ENCODE measurements at places on chromosomes 6 and 20. TPM values are rescaled to one million over a fixed set of nuclear protein-coding genes. Genes with fewer than 3 reads are reported as not detected.

Gene MATN4
- total RNA-seq, result not detected

Gene IL17F
- total RNA-seq, result not detected

Gene MCHR2
- not detected for total RNA-seq

Gene WFDC13
- total RNA-seq, result not detected

Gene TP53TG5
- not detected for total RNA-seq

Gene TNFRSF21
- 2.8 TPM for total RNA-seq

Gene ADGRF5
- total RNA-seq, result 8.3 TPM

Gene ZNF133
- total RNA-seq, result 4.7 TPM

DNA sequence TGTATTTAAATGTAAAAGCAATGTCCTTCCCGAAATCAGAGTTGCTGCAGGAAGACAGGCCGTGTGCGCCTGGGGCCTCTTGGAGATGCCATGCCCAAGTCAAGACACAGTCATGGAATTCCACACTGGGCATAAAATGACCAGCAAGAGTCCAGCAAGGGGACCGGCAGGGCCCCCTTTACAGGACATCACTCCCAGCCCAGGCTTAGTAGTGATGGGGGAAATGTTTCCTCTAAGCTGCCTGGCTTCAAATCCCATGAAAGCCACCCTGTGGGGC, 1.9 kb upstream of the PPP1R3G start:
- DNase-seq, result no peak

DNA sequence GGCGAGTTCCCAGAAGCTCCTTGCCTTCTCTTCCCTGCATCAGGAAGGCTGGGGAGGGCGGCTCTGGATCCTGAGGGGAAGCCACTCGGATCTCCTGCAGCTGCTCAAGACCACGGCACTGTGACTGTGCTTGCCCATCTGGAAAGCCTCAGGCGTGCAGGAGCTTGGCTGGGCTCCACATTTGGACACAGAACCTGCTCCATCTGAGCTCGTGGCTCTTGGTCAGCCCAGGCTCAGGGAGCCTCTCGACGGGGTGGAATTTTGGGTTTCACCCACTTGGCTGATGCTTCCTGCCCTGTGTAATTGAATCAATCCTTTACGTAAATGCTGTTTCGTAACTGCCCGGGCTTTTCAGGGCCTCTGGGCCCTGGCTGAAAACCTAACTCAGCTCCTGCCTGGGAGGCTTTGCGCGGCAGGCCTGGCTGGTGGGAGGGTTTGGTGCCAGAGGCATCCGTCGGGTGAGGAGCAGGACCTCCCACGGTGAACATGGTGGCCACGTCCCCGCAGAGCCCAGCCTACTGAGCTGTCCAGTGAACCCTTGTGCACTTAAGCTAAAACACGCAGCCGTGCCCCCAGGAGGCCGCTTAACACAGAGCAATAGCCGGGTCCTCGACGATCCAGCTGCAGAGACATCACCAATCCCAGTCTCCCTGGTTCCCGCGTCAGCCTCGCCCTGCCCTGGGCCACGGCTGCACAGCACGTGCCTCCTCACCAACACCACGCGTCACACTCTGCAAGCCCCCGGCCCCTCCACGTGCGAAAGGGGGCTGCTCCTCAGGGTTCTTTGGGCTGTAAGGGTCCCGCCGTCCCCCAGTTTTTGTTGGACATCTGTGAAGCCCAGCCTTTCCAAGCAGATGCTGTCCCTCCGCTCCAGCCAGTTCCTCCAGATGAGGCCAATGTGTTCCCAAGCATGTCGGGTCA, 241.0 kb downstream of the DLL1 start:
- DNase-seq, result peak; percentile 91

DNA sequence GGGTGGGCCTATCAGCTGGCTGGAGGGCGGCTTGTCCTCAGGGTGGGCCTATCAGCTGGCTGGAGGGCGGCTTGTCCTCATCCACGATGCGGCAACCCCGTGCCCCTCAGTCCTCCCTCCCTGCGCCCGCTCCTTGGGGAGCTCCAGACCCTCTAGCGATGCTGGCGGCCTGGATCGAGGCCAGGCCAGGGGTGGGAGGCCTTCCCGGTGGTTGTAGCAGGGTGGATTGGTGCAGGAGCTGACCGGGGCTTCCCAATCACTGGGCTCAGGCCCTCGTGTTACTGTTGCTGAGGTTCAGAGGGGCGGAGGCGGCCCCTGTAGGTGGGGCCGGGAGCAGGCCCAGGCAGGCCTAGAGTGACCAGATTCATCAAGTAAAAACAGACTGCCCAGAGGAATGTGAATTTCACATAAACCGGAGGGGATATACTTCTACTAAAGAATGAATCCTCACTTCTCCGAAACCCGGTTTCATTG, 8.8 kb downstream of the SLC17A9 start:
- no peak for DNase-seq

DNA sequence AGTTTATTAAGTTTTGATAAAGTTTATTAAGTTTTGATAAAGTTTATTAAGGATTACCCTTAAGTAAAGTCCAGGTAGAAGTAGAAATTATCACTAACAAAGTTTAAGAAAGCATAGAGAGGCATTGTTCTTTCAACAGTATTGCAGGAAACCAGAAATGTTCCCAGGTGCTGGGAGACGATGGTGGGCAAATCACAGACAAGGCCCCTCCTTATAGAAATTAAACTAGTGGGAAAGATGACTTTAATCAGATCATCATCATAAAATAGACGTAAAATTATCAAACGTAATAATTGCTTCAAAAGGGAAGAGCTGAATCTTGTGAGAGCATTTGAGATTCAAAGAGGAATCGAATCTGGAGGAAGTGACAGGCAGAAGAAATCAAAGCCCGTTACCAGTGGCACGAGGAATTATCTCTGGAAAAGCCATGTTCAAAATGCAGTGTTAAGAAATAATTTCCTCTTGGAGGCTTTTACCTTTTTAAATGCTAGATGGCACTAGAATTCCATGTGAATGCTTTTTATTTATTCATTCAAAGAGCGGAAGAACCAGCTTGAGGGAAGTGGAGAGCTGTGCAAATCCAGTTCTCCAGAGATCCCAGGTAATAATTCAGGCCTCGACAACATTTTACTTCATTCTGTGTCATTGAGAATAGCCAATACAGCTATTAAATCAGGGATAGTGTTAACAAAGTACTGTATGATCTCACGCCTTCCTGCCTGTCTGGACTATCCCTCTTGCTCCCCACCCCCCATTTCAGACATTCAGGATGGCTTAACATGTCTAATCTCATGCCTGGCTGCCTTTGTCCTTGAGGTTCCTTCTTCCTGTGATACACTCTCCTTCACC, 1.0 kb upstream of the APMAP start:
- DNase-seq, result peak; percentile 22

DNA sequence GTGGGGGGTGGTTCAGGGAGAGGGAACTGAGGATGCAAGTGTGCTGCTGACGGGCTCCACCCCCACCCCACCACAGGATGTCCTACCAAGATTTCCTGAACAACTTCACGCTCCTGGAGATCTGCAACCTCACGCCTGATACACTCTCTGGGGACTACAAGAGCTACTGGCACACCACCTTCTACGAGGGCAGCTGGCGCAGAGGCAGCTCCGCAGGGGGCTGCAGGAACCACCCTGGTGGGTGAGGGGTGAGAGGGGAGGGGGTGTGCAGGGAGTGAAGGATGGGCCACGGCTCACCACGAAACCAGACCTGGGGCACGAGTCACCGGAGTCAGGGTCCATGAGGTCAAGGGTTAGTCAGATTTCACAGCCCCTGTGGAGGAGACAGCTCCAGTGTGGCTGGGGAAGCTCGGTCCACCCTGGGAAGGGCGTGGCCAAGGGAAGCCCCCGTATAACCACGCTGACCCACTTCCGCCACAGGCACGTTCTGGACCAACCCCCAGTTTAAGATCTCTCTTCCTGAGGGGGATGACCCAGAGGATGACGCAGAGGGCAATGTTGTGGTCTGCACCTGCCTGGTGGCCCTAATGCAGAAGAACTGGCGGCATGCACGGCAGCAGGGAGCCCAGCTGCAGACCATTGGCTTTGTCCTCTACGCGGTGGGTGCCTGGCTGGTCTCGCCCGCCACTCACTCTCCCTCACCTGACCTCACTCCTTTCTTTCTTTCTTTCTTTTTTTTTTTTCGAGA, 18.3 kb downstream of the CAPN11 start:
- DNase-seq, result no peak

DNA sequence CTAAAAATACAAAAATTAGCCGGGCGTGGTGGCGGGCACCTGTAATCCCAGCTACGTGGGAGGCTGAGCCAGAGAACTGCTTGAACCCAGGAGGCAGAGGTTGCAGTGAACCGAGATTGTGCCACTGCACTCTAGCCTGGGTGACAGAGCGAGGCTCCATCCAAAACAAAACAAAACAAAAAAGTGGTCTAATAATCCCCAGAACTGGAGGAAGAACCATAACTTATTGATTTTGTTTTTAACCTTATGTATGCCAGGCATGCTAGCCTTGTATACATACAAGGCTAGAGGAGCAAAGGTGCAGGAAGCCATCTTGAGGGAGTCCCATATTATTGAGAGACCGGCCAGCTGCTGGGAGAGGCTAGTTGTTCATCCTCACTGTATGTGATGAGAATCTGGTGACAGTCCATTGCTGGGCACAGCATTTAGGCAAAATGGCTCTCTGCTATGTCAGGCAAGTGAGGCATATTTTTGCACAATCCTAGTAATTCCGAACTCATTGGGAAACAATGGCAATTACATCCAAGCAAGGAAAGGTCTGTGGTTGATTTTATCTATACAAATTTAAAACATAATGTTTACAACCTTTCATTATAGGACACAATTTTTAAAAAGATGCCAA, 18.0 kb downstream of the HFE start:
- DNase-seq, result no peak

- DNase-seq, result no peak
These were observed 134.3 kb downstream of the ISM1 start for GRCh38 chr20:13355411-13355810.

DNA sequence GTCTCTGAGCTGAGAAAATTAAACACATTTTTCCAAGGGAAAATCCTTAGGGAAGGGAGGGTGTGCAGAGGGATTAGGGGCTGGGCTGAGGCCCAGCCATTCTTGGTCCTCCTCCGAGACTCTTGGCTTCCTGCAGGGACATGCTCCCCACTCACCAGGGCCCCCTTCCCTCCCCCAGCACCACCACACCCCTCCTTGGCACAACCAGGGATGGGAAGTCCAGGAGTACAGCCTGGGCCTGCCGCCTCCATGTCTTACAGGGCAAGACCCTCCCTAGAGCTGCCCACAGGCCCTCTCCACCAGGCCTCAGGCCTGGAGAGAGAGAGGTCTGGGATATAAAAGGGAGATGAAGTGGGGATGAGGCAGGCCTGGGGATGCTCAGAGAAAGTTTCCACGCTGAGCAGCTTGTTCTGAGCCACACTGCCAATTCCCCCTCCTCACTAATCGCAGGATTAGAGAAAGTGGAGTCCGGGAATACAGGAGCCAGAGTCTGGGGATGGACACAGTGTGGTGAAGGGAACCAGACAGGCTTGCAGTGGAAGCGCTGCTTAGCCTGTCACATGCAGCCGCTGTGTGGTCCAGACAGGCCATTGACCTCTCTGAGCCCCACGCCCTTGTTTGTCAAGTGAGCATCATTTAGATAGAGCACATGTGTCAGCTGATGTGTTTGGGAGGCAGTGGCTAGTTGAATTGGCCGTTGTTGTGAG, 105.5 kb downstream of the MRPL14 start:
- DNase-seq, result no peak

DNA sequence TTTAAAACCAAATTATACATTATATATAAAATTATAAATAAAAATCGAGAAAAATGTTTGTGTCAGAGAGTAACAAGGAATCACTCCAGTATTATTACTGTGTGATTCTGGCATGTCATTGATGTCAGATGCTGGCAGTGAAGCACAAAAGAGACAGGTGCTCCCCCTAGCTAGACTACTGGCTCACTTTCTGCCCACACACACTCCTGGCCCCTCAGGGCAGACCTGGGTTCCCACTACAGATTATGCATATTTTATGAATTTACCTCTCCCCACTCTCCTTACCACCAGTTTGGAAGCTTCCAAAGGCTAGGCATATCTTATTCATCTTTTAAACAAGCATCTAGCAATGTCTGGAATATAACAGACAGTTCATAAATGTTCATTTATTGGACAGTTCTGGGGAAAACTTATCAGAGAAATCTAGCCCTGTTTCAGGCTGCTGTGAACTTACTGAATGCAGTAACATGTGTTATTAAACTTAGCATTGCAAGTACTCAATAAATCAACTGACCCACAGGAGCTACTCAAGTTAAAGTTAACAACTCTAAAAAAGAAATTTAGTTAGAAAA, 12.8 kb downstream of the SNX3 start:
- DNase-seq, result no peak

DNA sequence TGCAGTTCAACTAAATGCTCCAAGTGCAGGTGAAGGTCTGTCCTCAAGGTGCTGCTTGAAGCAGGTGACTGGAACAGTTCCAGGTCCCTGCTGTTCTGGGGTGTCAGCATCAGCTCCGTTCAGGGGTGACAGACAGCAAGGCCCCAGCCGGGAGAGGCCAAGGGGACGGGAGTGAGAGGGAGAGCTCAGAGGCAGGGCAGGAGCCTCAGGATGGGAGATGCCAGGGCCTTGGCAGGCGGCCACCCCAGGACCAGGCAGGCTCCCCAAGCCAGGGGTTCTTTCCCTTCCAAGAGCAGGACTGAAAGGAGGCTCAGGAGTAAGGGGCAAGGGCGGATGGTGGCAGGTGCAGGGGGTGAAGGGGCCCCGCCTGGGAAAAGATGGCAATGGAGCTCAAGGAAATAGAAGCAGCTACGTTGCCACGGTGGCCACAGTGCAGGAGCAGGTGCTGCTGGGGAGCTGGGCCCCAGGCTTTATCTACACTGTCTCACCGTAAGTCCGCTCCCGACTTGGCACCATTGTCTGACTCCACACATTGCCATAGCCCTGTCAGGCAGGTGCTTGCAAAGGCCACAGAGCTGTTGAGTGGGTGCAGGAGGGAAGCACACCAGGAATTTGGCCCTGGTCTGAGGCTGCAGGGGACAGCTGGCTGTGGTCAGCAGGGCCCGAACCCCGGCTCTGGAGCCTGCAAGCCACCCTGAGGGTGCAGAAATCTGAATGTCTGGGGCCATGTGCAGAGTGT, 43.1 kb downstream of the ERMARD start:
- peak; percentile 41 for DNase-seq

GRCh38 chr6:39422238-39422637, 99.7 kb upstream of the KCNK16 start:
- DNase-seq, result no peak

GRCh38 chr20:33773412-33774089, 37.6 kb upstream of the CHMP4B start:
- no peak for DNase-seq

- DNase-seq, result no peak
These were observed 14.0 kb downstream of the GMDS start for GRCh38 chr6:2231438-2231837.

- no peak for DNase-seq
These were observed 84.1 kb downstream of the SLC23A2 start for GRCh38 chr20:4916971-4917881.

DNA sequence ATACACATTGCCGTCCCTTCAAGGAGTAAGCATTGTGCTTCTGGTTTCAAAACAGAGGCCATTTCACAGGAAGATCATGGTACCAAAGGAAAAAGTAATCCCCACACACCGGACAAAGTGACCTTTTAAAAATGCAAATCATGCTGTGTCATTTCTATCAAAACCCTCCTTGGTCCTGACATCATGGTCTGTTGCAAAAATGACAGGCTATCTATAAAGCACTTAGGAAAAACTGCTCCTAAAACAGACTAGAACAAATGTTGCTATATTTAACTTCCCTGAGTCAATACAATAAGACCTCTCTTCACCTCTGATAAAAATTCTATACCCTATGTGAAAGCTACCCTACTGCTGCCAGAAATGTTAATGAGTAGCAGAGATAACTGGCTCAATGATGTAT, 353.6 kb upstream of the RUNX2 start:
- no peak for DNase-seq

GRCh38 chr6:126477678-126478077, 137.8 kb downstream of the CENPW start:
- no peak for DNase-seq

GRCh38 chr6:132598473-132598872, 8.9 kb upstream of the TAAR5 start:
- peak; percentile 66 for DNase-seq
